ENCODE measurements at places on chromosomes 11 and 22.

- DNase-seq = peak; percentile 71
Measured at GRCh38 chr22:40597526-40598430, 38.7 kb downstream of the MRTFA start.

DNA sequence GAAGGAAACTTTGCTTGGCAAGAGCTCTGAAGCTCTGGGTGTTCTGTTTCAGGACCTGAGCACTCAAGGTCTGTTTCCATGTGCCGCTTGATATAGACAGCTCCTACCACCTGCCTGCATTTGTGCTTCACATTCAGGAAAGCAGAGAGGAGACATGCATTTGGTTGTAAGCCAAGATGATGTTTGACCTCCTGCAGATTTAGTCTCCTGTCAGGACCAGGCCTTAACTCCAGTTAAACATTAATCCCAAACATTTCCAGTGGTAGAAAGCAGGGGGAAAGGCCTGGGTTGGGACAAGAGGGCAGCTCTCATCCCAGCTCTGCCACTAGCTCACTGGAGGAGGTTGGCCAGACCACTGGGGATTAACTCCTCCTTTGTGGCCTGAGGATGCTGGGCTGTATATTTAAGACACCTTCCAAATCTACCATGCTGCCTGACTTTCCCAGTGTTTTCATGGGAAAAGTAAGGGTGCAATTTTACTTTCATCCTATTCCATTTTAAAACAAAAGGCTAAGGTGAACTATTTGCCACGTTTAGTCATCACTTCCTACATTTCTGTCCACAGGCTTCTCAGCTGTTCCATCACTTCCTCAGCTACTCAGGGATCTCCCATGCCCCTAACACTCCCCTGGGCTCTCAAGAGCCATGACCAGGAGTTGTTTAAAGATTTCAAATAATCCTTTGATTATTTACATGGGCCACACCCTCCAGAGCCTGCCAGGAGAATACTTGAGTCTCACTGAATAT lies 80.9 kb downstream of the INSC start:
- DNase-seq = no peak

DNA sequence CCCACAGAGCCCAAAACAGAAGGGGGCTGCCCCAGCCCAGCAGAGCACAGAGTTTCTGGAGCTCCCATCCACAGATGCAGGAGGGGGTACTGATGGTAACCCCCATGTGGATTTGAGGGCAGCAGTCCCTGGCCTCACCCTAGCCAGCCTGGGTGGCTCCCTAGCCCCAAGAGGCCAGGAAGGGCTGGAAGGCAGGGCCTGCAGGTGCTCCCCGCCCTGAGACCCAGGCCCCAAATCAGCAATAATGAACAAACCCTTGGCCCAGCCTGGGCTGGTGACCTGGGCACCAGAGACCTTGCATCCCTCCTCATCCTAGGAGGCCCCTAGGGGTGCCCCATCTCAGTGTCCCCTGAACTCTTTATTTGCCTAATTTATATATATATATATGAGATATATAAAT lies 61.6 kb downstream of the MORC2 start:
- no peak for DNase-seq

- no peak for DNase-seq
Measured at GRCh38 chr11:35101223-35101622, 37.7 kb upstream of the CD44 start.

DNA sequence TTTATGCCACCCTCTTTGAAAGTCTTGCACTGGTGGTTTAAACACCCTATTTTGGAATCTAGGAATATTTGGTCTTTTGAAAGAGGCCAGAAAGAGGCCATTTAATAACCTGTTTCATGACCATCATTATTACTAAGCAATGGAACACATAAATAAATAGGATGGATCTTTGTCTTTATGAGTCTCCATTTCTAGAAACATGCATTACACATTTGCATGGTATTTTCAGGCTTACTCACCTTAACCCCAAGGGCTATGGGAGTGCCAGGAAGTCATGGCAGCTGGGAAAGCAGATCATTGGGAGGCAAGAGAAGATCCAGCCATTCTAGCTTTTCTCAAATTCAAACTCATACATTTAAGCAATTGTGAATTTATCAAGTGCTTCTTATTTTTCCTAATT lies 185.8 kb upstream of the POU2AF2 start:
- peak; percentile 33 for DNase-seq

DNA sequence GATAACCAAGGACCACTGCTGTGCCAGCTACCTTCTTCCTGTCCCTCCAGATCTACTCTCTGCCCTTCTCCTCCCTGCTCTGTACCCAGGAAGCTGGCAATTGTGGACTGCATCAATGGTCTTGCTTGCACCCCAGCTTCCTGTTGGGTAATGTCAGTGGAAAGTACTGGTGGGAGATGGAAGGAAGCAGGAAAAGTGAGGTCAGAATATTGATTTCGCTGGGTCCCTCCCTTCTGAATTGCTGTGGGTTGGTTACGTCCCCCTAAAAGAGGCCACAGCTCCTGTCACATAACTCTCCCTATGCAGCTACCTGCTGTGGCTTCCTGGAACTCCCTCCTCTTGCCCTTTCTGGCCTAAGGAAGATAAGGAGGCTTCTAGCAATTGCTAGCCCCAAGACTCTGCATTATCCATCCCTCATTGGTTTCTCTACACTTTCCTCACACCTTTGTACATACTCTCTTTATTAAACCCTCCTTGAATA lies 81.2 kb downstream of the RASSF10 start:
- no peak for DNase-seq

- DNase-seq = no peak
Measured at GRCh38 chr22:49942565-49943404, 17.8 kb upstream of the PIM3 start.

GRCh38 chr22:27637604-27638003 lies 164.0 kb downstream of the MN1 start:
- DNase-seq = peak; percentile 61

- no peak for DNase-seq
Measured at GRCh38 chr11:73170140-73170539, 28.0 kb upstream of the FCHSD2 start.

GRCh38 chr22:20312396-20313191 lies 7.3 kb downstream of the DGCR6L start:
- DNase-seq = no peak

- peak; percentile 95 for DNase-seq
Measured at GRCh38 chr11:130999992-131000770, 83.9 kb upstream of the SNX19 start.

DNA sequence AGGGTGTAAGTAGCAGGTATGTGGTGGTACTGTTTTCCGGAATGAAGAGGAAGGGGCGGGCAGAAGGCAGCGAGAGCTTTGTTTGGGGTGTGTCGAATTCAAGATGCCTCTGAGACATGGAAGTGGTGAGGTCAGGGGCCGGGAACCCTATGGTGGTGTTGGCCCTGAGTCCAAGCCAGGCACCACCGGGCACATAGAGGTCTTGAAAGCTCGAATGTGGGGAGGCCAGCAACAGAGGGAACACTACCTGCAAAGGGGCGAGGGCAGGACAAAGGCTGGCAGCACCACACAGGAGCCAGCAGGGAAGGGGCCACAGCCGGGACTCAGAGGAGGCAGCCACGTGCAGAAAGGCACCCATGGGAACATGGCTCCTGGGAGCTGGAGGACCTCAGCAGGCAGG lies 57.8 kb downstream of the CDKN1C start:
- no peak for DNase-seq

DNA sequence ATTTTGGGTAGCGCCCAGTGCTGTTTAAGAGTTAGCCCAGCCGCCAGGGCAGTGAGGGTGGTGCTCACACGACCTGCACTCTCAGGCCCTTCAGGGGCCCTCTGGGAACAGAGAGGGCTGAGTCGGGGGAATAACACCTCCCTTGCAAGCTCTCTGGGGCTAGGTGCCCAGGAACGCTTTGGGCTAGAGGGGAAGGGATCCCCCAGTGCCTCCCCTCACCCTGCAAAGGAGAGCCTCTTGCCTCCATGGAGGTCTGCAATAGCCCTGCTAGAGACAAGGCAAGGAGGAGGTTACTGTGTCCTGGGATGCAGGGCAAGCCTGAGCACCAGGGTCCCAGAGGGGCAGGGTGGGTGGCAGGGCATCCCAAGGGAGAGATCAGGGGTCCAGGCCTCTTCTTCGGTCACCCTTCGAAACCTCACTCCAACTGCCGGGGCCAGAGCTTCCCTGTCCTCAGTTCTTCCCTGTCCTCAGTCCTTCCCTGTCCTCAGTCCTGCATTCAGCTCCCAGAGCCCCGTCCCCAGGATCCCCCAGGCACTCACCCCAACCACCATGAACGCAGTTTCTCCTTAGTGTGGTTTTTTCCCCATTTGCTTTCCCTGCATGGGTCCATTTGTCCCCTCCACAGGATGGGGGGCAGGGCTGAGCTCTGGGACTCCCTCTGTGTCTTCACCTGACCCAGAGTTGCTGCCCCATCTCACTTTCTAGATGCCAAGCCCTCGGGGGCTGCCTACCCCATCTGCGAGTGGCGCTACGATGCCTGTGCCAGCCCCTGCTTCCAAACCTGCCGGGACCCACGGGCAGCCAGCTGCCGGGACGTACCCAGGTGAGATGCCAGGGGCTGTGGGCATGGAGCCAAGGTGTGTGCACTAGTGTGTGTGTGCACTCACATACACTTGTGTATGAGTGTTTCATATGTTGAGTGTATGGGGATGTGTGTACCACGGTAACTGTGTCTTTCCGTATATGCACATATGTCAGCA lies 60.8 kb downstream of the OTOG start:
- DNase-seq = no peak

GRCh38 chr22:48333323-48333763 lies 1494.3 kb downstream of the BRD1 start:
- no peak for DNase-seq

DNA sequence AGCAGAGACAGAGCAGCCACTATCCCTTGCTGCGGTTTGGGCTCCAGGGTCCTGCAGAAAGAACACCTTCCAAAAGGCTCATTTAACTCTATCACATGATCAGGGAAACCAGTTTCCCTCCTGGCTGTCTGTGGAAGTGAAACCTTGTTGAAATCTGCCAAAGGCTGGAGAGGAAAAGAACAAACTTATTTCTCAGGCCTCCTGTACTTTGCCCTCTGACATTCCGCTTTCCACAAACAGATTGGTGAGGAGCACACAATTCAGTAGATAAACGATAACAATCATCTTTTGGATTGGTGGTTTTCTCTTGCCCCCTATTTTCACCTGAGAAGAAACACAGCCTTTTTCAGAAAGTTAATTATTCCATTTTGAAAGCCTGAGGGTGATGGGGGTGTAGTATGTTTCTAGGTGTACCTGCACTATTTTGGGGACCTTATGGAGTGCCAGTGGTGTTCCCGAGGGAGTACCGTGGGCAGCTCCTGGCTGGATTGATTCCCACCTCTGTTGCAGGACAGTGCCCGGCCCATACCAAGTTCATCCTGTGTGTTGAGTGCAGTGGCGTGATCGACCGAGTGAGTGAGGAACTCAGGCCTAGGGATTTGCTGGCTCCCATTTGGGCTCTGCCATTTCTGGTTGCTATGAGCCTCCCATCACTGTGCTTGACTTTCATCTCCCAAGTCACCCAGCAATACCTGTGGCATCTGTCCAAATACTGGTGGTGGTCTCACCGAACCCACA lies 102.0 kb downstream of the TBC1D22A start:
- DNase-seq = no peak

DNA sequence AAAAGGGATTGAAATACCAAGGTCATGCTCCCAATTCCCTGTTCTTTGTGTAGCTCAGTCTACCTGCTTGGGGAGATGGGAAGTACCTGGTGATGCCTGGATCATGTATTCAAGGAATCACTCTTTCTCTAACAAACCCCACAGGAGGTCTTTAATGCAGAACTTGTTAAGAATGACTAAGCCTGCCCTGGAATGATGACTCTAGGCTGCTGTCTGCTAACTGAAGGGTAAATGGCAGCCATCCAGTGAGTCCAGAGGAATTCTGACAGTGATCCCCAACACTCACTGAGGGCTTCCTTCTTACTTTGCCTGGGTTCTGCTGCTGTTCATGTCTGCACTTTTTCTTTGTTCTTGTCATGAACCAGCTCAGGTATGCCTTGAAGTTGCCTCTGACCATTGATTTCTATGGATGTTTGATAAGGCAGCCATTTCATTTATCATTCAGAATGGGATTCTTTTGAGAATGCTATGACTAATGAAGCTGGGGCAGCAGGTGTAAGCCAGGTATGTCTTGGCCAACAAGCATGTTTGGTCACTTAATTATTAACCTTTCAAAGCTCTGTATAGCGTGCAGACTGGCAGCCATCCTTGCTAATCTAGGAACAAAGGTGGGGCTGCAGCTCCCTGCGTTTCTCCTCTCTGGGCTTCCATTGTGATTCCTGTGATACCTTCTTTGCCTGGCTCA lies 11.4 kb downstream of the PRSS23 start:
- DNase-seq = peak; percentile 92

GRCh38 chr22:30459181-30460052 lies 12.4 kb downstream of the SEC14L3 start:
- DNase-seq = no peak

Data from fibroblast of skin of right biceps (primary cell).